ENCODE measurements at places on chromosomes 5 and 9.

GRCh38 chr5:163695830-163696578 lies 190.6 kb downstream of the MAT2B start:
- no peak for DNase-seq

- no peak for DNase-seq
Measured at GRCh38 chr9:15553528-15553898, 670 bp downstream of the CCDC171 start.

DNA sequence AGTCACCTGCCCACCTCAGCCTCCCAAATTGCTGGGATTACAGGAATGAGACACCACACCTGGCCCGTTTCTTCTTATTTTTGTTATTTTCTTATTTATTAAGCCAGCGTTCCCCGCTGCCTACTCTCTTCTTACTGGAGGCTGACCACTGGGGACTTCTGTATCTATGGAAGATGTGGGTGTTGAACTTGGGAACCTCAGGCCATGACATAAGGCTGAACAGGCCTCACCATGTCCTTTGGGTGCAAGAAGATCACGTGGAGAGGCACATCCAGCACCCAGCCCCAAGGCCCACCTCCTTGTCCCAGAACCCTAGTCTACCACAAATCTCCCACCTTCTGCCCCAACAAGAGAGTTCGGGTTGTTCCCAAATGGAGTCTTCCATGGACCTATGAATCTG lies 59.4 kb upstream of the NEK6 start:
- DNase-seq, result no peak

DNA sequence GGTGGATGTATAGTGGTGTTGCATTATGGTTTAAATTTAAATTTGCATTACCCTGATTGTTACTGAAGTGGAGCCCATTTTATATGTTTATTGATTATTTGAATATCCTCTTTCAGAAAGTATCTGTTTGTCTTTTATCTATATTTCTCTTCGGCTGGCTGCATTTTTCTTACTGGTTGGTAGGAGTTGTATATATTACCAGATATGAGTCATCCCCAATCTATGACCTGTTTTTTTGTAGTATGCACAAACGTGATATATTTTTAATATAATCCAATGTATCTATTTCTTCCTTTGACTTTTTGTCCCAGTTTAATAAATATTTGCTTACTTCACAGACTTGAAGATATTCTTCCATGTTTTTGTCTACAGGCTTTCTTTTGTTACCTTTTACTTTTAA lies 29.3 kb upstream of the CAMK4 start:
- DNase-seq, result no peak

GRCh38 chr9:127634698-127635097 lies 22.6 kb downstream of the STXBP1 start:
- no peak for DNase-seq

DNA sequence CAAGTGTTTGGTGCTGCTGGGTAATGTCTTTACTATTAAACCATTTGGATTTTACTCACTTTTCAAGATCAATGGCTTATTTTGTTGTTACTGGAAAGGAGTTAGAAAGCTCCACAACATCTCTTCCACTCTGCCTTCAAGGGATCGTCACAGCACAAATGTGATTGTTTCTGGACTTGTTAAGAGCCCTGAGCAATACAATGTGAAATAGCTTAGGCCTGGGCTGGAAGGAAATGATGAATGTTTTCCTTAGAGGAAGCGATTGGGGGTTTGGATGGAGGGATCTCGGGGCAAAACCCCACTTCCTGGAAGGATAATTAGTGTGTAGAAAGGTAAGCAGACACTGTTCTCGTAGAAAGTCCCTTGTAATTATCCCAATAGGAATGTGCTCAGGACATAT lies 59.3 kb upstream of the MYO10 start:
- DNase-seq, result no peak

DNA sequence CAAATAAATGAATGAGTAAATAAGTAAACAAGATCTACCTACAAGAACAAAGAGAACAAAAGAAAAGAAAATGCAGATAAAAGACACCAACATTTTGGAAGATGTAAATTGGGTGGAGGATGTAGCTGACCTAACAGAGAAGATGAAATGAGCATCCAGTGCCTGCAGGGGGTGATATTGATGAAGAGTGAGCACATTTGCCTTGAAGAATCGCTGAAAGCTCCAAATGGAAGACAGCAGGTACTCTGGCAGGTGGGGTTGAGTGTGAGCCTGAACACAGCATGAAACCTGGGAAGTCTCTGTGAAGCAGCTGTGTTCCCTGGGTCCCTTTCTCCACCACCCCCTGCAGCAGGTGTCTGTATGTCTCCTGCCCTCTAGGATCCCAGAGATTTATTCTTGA lies 125.6 kb downstream of the NXNL2 start:
- DNase-seq, result no peak

Measured in activated naive CD4-positive, alpha-beta T cell treated with anti-CD3 and anti-CD28 coated beads, Interleukin-2, amount 50 U/mL, for 16 hours (primary cell).